ENCODE measurements at places on chromosomes 5 and 9.

- DNase-seq = no peak
These were observed 97.8 kb upstream of the TYRP1 start for GRCh38 chr9:12595400-12595799.

DNA sequence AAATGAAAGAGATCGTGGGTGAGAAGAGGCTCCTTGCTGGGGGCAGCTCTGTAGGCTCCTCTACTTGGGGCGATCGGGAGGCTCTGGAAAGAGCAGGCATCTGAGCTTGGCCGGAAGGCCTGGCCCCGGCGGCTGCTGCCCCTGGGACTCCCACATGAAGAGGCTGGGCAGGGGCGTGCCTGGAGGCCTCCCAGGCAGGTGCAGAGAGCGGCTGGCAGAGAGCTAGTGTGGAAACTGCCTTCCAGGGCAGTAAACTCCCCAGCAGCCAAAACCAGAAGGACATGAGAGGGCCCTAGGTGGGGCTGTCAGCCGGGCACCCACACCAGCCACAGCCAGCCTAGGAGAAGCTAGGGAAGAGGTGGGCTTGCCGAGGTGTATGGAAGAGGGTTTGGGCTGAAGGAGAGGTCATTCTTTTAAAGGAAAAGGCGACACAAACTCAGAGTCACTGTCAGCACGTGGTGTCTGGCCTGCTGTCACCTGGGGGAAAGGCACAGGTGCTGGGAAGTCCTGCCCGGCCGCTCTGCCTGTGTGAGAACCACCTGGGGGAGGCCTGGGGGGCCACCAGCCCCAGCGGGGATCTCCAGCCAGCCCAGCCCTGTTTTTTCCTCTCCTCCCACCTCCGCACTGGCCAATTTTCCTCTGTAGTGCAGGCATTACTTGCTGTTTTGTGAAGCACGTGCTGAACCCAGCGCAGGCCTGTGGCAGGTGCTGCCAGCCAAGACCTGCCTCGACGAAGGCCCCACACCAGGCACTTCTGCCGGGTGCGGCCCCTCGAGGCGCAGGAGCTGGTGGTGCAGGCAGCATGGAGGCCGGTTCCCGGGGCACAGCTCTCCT, 44.8 kb upstream of the EGFL7 start:
- DNase-seq = no peak

DNA sequence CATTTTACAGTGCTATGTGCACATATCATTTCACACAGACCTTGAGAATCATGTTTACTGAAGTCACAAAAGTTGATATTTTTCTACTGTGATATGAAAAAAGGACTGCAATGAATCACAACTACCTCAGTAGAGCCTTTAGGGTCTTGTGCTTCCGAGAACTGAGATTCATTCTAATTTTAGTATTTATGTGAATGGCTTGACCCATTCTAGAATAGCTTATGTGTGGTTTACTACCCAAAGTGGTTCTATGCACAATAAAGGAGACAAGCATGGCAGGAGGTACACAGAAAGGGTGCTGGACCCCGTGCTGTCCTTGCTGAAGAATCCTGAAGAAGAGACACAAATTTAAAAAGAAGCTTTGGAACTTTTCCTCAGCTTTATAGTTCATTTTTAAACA, 28.2 kb downstream of the MEF2C start:
- no peak for DNase-seq

GRCh38 chr9:127366594-127366993, 30.4 kb upstream of the SLC2A8 start:
- no peak for DNase-seq

GRCh38 chr5:109703829-109704228, 14.1 kb downstream of the MAN2A1 start:
- DNase-seq = no peak

- no peak for DNase-seq
These were observed 309.7 kb downstream of the NSG2 start for GRCh38 chr5:174355208-174355612.

DNA sequence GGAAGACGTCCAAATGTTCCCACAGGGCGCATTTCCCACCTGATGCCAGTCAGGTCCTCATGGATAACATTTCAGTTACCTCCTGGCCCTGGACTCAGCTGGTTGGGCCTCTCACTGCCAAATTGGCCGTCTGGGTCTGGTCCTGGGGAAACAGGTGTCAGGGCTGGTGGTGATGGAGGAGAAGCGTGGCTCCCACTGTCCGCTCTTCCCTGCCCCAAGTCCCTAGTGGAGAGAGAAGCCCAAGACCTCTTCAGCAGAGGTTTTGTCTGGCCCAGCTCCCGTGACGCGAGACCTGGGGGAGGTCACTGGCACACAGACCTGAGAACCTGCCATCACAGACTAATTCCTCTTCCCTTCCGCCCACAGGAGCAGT, 27.8 kb upstream of the PRDM12 start:
- DNase-seq = no peak

- DNase-seq = peak; percentile 80
These were observed at the start of gene PSD2 for GRCh38 chr5:139795074-139796001. Gene PSD2, plus strand, starts transcription at chr5:139795808. Its CDS starts 13,633 bp downstream, at chr5:139809441.

DNA sequence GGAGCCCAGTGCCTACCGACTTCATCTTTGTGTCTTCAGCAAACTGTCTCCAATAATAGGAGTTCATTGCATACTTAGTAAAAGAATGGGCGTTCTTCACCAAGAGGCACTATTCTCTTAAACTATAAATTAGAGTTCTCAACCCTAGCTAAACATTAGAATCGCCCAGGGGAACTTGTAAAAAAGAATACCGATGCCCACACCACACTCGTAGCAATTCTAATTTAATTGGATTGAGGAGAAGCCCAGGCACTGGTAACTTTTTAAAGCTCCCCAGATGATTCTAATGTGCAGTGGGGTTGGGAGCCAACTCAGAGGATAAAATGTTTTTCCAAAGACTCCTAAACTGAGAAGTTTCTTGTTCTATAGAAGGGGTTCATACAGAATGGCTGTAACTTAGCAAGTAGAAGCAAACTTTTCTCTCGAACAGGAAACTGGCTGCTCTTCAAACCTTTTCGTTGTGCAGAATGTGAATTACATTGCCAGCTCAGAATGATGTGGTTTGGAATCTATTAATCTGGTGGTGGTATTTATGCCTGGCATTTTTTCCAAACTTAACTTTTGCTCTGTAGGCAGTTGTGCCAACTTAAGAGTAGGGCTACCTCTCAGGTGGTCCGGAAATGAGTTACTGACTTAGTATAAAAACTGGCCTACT, 26.4 kb upstream of the NFIB start:
- no peak for DNase-seq

GRCh38 chr5:138949988-138950387, 74.9 kb upstream of the LRRTM2 start:
- no peak for DNase-seq

DNA sequence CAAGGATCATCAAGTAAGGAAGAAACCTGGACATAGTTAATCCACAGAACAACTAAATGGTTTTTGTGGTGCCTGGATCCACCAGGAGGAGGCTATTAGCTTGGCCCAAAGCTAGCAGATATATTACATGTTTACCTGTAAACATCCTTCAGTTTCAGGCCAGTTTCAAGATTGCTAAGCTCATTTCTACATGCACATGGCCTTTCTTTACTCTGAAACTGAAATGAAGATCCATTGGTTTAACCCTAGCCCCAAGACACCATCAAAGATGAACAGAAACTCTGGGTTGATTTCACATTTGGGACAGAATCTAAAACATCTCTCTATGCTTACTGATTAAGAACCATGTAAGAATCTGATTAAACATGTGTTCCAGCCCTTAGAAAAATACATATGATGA, 611.8 kb downstream of the TLE1 start:
- no peak for DNase-seq

DNA sequence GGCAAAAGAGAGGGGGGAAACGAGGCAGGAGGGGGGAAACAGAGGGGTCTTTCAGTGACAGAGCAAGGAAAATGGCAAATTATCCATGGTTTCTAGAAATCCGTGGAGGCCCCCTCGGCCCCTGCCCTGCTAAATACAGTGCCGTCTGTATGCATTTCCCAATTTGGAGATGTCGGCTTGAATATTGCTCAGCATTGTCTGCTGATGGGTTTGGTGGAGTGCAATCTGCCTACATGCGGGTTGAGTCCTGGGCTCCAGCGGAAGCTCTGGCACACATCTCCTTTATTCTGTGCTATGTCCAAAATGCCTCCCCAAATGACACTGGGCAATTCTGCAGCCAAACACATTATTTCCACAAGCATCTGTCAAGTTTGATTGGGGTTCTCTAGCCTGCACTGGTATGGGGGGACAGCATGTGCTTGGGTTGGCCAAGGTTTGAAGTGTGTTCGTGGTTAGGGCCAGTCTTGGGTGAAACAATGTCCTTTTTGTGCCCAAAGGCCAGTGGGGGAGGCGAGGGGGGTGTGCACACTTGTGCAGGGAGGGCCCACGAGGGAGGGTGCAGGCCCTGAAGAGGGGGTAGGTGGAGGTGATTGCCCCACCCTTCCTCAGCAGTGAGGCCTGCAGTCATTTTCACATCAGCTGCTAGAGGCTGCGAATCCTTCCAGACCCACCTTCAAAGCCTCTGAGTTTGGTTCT, 6.2 kb upstream of the NEUROG1 start:
- DNase-seq = no peak

- DNase-seq = no peak
These were observed 9.5 kb downstream of the SLC35A4 start for GRCh38 chr5:140574165-140574564.

GRCh38 chr5:159059722-159060121, 40.0 kb downstream of the EBF1 start:
- DNase-seq = no peak

- no peak for DNase-seq
These were observed 34.2 kb upstream of the FBN2 start for GRCh38 chr5:128572051-128572929.

- DNase-seq = no peak
These were observed 43.4 kb upstream of the PDE8B start for GRCh38 chr5:77167063-77167462.

DNA sequence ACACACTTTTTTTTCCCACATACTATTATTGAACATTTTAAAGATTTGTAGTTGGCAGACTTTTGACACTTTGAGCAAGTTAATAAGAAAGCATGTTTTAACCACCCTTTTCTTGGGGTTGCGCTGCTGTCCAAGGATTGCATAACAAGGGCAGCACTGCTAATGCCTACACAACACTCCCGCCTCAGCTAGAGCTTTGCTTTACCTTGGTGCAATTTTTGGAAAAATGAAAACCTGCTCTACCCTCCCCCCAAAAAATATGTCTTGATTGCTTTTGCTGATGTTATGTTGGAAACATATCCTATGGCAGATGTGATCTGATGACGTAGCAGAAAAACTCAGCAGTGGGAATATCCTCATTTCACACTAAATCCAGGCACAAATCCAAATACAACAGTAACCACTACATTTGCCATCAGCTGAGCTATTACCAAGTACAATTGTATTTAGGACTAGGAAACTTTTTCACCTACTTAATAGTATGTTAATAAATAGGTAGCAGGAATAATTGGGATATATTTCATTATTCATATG, 51.5 kb downstream of the UBE2R2 start:
- no peak for DNase-seq

DNA sequence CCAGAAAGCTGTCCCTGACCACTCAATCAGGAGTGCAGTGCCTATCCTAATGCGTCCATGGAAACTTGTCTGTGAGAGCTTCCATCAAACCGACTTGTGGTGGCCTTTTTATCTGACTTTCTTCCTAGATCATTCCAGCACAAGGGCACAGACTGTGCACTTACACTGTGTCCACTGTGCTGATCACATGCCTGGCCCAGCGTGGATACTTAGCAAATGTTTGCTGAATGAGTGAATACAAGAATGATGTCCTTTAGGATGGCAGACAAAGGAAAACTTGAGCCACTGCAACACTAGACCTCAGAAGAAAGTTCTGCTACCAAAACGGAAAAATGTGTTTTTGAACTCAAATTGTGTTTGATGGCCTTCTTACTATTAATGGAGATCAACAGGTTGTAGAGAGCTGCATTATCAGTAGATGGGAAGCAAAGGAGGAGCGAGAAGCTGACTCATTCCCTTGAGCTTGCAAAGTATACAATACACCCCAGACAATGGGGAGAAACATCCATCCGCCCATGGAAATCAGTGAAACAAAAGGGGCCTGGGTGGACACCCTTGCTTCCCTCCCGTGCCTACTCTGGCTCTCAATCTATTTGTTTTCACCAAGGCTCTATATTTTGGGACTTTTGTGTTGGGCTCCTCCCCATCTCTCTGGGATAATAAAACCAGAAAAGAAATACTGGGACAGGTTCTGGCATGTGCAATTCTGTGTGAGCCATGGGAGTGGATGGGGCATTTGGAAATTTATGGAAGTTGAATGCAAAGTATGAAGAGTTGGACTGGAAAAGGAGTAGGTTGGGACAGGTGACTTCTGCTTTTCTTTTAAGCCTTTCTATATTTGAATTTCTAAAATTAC, 76.2 kb upstream of the ZFAND5 start:
- no peak for DNase-seq

DNA sequence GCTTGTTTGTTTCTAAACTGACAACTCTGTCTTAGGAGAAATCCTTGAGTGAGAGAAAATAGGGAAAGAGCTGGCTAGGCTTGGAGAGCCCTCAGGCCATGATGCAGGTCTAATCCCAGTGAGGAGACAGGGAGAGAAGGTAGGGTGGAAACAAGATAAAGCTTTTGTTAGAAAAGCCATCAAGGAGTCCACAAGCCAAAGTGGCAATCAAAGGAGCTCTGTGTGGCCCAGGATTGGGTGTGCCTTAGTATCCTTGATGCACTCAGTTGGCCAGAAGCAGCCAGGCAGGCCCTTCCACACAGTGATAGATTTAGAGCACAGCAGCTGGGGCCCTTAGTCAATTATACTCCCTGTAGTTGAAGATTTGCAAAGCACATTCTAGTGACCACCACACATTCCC, 73.9 kb downstream of the ALDH7A1 start:
- no peak for DNase-seq

GRCh38 chr5:128111818-128112448, 28.4 kb downstream of the SLC12A2 start:
- DNase-seq = no peak

- no peak for DNase-seq
These were observed at the start of gene RXFP3 for GRCh38 chr5:33936381-33937016. Gene RXFP3, plus strand, starts transcription at chr5:33936386. Its CDS starts 355 bp downstream, at chr5:33936741.

DNA sequence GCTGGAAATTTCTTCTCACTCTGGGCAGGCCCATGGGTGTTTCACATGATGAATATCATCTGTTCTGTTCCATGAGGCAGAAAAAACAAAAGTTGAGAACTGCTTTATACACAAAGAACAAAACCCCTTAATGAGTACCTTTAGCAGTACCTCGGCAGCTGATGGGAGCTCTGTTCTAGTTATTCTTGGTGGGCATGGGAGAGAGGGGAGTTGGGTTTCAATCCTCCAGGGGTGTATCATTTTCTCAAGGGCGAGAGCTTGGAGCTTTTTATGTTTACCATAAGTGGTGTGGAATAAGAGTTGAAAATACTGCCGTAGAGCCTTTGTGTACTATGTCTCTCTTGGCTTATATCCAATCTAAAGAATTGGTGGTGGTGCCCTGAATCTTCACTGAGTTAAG, 103.3 kb upstream of the ZNF608 start:
- DNase-seq = no peak

GRCh38 chr9:132348676-132349075, 6.1 kb downstream of the SETX start:
- DNase-seq = no peak

GRCh38 chr5:15097552-15097951, 226.0 kb upstream of the ANKH start:
- no peak for DNase-seq

- no peak for DNase-seq
These were observed 26.4 kb upstream of the FKTN start for GRCh38 chr9:105531530-105531929.

- DNase-seq = no peak
These were observed 119.3 kb downstream of the GALNT10 start for GRCh38 chr5:154309805-154310204.

GRCh38 chr5:122078116-122079110, at the start of gene LOX:
Gene LOX, minus strand, starts transcription at chr5:122078259. Its CDS starts 274 bp downstream, at chr5:122077985.
- DNase-seq = no peak

GRCh38 chr5:180096616-180097015, 25.1 kb upstream of the RNF130 start:
- no peak for DNase-seq
